ENCODE measurements at places on chromosomes 3 and 15. TPM values are rescaled to one million over a fixed set of nuclear protein-coding genes. Genes with fewer than 3 reads are reported as not detected.

CFAP20DC gene
- 5.4 TPM for total RNA-seq

DNA sequence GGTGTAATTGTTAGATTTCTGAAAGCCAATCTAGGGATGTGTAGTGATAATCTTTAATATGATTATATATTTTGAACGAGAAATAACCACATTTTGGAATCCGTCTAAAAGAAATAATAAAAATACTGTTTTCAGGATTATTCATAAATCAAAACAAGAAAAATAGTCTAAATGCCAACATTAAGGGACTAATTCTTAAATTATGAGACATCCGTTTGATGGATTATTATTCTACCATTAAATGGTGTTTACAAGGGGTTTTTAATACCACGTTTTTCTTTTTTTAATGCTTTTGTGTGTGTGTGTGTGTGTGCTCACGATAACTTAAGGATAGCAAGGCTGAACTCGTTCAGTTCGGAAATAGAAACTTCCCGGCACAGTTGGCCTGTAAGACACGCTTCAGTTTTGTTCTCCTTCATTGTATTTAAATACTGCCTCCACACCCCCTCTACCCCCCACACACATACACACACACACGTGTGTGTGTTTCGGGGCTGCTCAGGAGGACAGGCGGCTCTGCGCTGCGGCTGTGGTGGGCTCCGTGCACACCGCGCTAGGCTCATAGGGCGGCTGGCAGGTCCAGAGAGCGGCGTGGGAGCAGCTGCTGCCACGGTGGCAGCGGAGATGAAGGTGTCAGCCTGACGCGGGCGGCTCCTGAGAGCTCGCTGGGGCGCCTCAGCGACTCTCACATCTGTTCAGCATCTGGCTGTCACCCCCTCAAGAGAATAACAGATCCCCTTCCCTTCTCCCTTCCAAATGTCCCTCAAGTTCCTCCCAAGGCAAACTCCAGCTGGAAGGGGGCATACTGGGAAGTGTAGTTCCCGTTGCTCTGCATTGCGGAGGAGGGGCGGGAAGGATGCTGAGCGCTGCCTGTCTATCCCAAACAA lies 23.0 kb upstream of the ANP32A start:
- no peaks in the 10 kb centered on the region for H3K36me3 ChIP-seq
- no peak for DNase-seq
- H3K27me3 ChIP-seq = peaks cover 3% of the 10 kb centered on the region
- no peaks in the 10 kb centered on the region for H3K4me1 ChIP-seq
- no peak overlapping the region for H3K27ac ChIP-seq

DNA sequence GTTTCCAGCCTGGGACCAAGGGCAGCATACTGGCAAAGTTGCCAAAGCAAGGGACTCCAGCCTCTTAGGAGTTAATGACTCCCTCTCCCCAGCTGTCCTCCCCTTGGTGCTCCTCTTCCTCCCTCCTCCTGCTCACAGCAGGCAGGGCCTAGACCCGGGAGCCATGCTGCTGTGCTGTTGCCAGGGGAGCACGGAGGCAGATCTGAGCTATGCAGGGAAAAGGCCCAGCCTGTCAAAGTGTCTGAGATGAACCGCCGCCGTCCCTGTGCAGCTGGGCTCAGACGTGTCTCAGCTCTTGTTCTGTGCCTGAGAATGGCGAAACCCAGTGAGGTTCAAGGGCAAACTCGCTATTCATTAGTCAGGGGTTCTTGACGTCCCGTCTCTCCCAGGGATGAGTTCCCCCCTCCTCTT lies 60.8 kb upstream of the POLG start:
- H3K4me1 ChIP-seq = peaks cover 15% of the 10 kb centered on the region
- no peaks in the 10 kb centered on the region for H3K36me3 ChIP-seq
- H3K27me3 ChIP-seq = peaks cover under 1% of the 10 kb centered on the region
- H3K27ac ChIP-seq = no peak overlapping the region
- DNase-seq = no peak

DNA sequence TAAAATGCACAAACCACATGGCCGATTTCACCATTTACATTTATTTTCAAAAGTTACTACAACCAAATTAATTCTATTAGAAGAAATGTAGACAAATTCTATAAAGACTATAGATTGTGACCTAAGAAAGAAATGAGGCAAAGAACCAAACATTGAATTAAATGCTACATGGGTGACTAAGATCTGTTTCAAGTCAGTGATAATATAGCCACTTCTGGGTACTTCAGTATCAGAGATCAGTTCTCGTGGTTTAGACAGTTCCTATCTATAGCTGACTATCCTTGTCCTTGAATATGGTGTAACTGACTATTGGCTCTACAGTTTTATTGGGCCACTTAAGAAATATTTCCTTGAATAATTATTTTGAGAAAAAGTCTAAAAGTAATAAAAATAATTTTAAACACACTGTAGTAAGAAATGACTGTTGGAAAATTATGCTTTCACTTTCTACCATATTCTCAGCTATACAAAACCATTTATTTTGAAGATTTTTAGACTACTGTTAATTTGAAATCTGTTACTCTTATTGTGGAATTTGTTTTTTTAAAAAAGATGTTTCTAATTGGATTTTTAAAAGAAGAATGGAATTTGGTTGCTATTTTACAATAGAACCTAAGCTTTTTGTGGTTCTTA lies 14.1 kb downstream of the KCNMB3 start:
- no peaks in the 10 kb centered on the region for H3K4me1 ChIP-seq
- H3K36me3 ChIP-seq = peaks cover 12% of the 10 kb centered on the region
- no peak for DNase-seq
- no peaks in the 10 kb centered on the region for H3K27me3 ChIP-seq
- H3K4me3 ChIP-seq = no peak overlapping the region

GRCh38 chr3:60841355-60841754 lies 409.9 kb downstream of the FHIT start:
- no peaks in the 10 kb centered on the region for H3K36me3 ChIP-seq
- no peak overlapping the region for H3K27ac ChIP-seq
- no peak overlapping the region for H3K4me3 ChIP-seq

GOLGA6L22 gene
- not detected for total RNA-seq

SLC12A1 gene
- not detected for total RNA-seq

DNA sequence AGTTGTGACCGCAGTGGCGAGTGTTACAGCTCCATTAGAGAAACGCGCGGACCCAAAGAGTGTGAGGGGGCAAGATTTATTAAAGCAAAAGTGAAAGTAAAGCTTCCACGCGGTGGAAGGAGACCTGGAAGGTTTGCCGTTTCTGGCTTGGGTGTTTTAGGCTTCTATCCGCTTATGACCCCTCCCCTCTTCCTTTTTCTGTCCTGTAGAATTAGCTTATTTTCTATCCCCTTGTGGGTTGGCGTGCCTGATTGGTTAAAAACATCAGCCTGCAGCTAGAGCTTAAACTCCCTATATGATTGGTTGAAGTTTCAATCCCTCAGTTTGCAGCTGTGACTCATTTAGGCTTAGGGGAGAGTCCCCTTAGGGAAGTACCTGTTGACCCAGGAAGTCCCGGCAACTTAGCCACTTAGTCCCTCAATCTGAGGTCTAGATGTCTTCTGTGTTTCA lies 39.6 kb downstream of the C3orf38 start:
- no peaks in the 10 kb centered on the region for H3K36me3 ChIP-seq
- H3K27ac ChIP-seq = no peak overlapping the region
- no peaks in the 10 kb centered on the region for H3K4me1 ChIP-seq
- H3K27me3 ChIP-seq = no peaks in the 10 kb centered on the region
- no peak overlapping the region for H3K4me3 ChIP-seq
- DNase-seq = no peak

- H3K4me1 ChIP-seq = no peaks in the 10 kb centered on the region
- no peak overlapping the region for H3K27ac ChIP-seq
- no peaks in the 10 kb centered on the region for H3K27me3 ChIP-seq
- no peak overlapping the region for H3K4me3 ChIP-seq
- DNase-seq = no peak
- H3K36me3 ChIP-seq = no peaks in the 10 kb centered on the region
Measured at GRCh38 chr15:98063315-98063714, 102.8 kb downstream of the ARRDC4 start.

DNA sequence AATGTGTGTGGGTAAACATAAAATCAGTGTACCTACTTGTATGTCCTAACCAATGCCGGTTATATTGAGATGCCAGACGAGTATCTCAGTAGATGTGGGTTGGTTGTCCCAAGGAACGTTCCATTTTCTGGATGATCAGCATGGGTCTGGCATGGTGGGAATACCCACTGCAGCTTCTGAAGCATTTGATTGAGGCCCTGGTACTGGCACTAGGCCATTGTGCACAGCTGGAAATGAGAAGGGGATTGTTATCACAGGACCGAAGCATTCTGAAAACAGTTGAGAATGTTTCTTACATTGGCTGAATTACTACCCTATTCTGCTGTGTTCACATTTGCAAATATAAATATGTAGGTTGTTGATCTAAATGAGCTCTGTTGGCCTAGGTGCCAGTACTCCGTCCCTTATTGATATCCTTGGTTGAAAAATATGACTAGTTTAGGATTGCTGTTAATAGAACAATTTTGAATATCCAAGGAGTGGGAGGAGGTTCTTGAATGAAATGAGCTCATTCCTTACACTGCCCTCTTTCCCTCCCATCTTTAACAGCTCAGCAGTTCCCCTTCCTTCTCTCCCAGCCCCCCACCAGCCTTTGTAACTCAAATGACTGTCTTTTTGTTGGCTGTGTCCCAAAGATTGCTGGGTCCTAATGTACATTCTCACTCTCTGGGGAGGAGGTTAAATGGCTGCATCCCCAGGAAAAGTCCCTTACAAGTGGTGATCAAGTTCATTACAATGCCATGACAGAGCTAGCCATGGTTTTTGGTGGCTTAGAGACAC lies 293.3 kb upstream of the TPM1 start:
- H3K4me3 ChIP-seq = no peak overlapping the region
- no peaks in the 10 kb centered on the region for H3K27me3 ChIP-seq
- no peaks in the 10 kb centered on the region for H3K4me1 ChIP-seq
- no peaks in the 10 kb centered on the region for H3K36me3 ChIP-seq
- DNase-seq = no peak
- no peak overlapping the region for H3K27ac ChIP-seq

DNA sequence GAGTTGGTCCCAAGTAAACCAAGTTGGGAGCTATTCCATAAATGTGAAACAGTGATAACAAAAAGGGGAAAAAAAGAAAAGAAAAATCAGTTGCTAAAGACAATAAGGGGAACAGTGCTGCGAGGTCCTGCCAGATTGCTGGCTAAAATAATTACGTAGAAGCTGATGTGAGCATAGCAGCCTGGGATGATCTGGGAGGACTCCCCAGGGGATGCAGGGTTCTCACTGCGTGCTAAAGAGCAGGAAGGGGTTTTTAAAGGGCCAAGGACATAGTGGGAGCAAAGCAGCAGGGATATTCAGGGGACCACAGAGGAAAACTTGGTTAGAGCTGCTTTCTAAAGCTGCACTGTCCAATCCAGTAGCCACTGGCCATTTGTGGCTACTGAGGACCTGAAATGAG lies 133.0 kb upstream of the UMPS start:
- H3K27me3 ChIP-seq = no peaks in the 10 kb centered on the region
- no peaks in the 10 kb centered on the region for H3K36me3 ChIP-seq
- no peak for DNase-seq
- no peak overlapping the region for H3K4me3 ChIP-seq

DNA sequence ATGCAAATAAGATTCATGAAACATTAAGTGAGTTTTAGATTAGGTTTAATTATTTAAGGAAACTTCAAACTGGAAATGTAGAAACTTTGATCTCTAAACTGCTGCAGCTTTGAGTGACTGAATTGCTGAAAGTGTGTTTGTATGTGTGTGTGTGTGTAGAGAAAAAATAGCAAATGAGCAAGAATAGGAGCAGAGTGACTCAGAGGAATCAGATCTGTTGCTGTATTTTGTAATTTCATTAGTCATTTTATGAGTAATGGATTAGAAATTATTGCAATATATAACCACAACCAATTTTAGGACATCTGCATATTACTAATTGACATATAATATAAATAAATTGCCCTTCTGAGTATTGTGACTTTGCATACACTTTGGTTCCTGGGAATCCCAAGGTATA lies 52.8 kb upstream of the SLC9A9 start:
- H3K27ac ChIP-seq = no peak overlapping the region
- H3K27me3 ChIP-seq = no peaks in the 10 kb centered on the region
- no peak for DNase-seq
- H3K4me3 ChIP-seq = no peak overlapping the region
- H3K36me3 ChIP-seq = no peaks in the 10 kb centered on the region

DNA sequence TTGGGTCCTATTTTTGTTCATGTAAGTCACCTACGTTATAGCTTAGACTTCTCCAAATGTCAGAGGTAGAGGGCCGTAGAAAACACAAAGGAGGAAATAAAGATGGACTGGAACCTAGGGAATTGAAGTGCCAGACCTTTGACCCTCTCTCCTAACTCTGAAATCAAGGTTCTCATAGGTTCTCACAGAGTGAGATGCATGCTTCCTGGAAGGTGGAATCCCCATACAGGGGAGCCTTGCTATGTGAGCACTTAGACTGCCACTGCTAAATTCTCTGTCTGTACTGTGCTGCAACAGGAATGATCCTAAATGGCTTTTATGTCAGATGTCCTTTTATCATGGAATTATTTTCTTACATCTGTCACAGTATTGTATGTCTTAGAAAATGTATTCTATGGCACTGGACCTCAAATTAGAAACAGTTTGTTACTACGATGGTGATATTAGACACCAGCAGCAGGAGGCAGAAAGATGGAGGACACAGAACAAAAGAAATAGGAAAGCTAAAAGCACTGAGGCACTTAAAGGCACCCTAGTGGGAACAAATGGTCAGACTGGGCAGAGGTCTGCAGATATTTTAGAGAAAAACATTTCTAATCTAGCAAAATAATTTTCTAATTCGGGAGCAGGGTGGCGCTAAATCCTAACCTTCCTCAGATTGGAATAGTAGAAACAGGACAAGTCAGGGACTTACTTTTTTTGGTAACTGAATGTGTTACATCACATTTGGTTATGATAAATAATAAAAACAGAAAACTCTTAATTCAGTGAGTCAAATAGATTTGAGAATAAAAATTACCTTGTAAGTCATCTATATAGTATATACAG lies 60.2 kb upstream of the CDAN1 start:
- H3K27me3 ChIP-seq = no peaks in the 10 kb centered on the region
- DNase-seq = no peak
- peaks cover 14% of the 10 kb centered on the region for H3K36me3 ChIP-seq
- no peak overlapping the region for H3K27ac ChIP-seq
- H3K4me3 ChIP-seq = no peak overlapping the region

DET1 gene
- 5.6 TPM for total RNA-seq

GRCh38 chr15:48354694-48355303 lies 23.6 kb downstream of the DUT start:
- no peaks in the 10 kb centered on the region for H3K27me3 ChIP-seq
- H3K27ac ChIP-seq = no peak overlapping the region
- H3K4me3 ChIP-seq = no peak overlapping the region
- H3K4me1 ChIP-seq = no peaks in the 10 kb centered on the region
- no peak for DNase-seq

DNA sequence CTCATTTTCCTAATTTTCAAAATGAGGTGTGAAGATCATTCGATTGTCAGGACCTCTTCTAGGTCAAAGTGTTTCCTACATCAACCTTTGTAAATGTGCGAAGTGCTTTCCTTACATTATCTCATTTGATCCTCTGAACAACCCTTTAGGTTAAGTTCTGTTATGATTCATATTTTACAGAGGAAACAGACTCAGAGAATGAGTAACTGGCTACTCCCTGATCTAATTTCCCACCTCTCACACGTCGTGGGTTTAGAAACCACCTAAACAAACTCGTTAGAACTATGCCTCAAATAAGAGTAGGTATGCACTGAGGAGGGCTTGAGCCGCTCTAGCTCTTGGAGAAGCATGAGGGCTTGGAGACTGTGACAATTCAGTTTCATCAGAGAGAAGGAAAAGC lies 148.6 kb downstream of the CD47 start:
- no peaks in the 10 kb centered on the region for H3K36me3 ChIP-seq
- no peaks in the 10 kb centered on the region for H3K27me3 ChIP-seq
- no peak overlapping the region for H3K4me3 ChIP-seq
- DNase-seq = no peak
- H3K4me1 ChIP-seq = peaks cover 19% of the 10 kb centered on the region

- no peaks in the 10 kb centered on the region for H3K27me3 ChIP-seq
- no peaks in the 10 kb centered on the region for H3K36me3 ChIP-seq
- H3K4me1 ChIP-seq = no peaks in the 10 kb centered on the region
- no peak overlapping the region for H3K4me3 ChIP-seq
Measured at GRCh38 chr3:18223571-18223970, 201.6 kb downstream of the SATB1 start.

Measured in vagina (tissue), 2 donors.